ENCODE measurements at places on chromosomes 16 and 17.

- no peak for DNase-seq
Measured at GRCh38 chr16:82773018-82773417, 146.2 kb downstream of the CDH13 start.

DNA sequence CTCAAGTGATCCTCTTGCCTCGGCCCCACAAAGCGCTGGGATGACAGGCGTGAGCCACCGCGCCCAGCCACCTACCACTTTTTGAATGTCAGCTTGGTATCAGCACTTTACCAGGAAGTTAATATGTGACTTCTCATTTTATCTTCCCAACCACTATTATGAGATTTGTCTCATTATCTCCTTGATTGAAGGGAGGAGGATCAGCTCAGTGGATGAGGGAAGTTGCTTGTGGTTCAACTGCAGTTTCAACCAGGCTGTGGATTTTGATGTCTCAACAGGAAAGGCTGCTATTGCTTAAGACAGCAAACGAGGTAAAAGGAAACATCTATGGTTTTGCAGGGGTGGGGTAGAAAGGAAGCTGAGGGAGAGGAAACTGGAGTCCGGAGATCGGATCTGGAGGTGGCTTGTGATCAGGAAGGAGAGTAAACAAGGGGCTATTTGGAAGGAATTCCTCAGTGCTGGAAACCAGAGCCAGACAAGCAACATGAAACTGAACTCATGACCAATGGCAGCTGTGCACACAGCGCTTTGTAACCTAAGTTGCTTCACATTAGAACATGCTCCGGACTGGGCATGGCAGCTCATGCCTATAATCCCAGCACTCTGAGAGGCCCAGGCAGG, 180.5 kb downstream of the VPS53 start:
- no peak for DNase-seq

GRCh38 chr17:82687375-82687861, 11.1 kb downstream of the RAB40B start:
- no peak for DNase-seq

DNA sequence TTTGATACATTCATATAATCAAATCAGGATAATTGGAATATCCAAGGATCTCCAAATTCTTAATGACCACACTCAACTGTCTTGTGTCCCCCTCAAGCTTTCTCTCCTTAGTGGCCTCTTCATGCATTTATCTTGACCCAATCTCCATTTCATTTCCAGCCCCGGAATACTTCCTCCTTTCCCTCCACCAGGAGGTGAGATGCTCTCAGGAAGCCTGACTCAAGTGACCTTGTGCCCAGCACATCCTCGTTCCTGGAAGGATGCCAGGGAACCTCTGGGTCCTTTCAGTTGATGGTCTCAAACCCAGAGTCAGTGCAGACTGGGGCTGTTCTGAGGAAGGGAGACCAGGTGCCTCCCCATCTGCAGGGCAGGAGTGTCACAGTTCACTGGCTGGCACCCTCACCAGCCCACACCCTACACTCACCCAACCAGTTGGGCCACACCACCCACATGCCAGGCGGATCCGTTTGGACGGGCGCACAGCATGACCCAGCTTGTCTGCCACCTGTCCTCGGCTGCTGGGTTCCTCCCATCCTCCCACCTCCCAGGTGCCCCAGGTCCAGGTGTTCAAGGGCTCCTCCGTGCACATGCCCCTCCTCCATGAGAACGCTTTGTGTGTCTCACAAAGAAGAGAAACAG, 14.0 kb upstream of the EMP2 start:
- DNase-seq: no peak

- DNase-seq: peak; percentile 69
Measured at GRCh38 chr17:63478814-63479494, 2.1 kb downstream of the ACE start.

DNA sequence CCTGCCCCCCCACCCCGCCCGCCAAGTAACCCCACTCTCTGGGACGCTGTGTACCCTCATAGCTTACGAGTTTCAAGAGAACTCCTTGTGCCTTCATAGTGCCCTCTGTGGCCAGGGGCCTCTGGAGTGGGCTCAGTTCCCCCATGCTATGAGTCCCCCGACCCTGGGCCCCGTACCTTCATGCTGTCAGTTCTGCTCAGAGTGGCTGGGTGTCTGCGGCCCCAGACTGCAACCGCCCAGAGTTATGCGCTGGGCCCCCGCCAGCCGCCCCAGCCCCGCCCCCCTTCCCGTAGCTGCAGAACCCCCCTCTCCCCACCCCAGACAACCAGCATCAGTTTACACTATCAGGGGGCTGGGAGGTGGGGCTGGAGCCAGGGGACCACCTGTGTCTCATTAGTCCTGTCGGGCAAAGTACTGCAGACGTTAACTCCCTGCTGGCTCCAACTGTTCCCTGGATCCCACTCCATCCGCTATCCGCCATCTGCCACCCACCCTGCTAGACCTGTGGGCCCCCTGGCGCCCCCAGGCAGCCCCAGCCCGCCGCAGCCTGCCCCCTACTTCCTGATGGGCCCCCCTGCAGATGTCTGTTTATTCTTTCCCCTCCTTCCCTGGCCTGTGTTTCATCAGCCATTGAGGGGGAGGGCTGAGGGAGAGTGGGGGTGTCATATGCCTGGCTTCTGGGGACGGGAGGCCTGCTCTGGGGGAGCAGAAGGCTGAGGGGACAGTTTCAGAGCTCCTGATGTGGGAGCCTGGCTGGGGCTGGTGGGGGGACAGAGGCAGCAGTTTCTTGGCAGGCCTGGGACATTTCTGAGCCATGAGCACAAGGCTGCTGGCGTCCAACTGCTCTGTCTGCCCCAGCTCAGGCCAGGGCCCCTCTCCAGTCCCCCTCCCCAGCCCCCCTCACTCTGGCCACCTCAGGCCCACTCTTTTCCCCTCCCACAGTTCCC, at the start of gene MFAP4:
MFAP4 (minus strand) TSS at position 217 of the 947 bp plus-strand sequence; CDS start at position 182, 35 bp downstream.
- no peak for DNase-seq

DNA sequence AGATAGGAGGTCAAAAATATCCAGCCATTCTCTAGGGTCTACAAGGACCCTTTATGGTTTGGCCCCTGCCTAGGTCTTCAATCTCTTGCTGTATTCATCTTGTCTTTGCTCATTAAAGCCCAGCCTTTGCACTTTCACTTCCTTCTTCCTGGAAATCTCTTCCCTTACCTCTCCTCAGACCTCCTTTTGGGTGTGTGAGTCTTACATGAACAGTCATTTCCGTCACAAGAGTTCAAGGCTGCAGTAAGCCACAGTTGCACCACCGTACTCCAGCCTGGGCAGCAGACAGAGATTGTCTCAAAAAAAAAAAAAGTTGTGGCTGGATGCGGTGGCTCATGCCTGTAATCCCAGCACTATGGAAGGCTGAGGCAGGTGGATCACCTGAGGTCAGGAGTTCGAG, 6.0 kb upstream of the ATP1B2 start:
- no peak for DNase-seq

DNA sequence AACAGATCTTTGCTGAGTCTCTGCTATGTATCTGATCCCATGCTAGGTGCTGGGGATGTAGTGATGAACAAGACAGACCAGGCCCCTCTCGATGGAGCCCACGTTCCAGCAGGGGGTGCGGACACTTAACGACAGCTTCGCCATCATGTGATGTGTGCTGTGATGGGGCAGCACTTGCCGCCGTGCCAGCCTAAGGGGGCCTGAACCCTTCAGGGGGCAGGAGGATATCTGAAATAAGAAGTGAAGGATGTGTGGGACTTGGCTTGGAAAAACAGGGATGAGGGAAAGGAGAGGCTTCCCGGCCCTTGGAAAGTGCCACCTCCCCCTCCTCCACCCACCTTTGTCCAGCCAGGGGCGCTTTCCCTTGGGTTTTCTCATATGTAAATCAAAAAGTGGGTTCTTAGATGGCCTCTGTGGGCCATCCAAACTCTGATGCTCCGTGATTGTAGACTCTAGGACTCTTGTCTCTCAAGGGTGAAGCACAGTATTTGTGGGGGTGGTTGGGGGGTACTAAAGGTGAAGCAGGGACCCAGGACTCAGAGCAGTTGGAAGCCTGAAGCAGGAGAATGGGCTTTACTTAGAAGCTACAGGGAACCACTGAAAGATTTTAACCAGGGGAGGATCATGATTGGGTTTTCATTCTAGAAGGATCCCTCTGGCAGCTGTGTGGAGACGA, 4.0 kb upstream of the DLX3 start:
- DNase-seq: no peak

- no peak for DNase-seq
Measured at GRCh38 chr16:627454-628239, 3.1 kb upstream of the WFIKKN1 start.

DNA sequence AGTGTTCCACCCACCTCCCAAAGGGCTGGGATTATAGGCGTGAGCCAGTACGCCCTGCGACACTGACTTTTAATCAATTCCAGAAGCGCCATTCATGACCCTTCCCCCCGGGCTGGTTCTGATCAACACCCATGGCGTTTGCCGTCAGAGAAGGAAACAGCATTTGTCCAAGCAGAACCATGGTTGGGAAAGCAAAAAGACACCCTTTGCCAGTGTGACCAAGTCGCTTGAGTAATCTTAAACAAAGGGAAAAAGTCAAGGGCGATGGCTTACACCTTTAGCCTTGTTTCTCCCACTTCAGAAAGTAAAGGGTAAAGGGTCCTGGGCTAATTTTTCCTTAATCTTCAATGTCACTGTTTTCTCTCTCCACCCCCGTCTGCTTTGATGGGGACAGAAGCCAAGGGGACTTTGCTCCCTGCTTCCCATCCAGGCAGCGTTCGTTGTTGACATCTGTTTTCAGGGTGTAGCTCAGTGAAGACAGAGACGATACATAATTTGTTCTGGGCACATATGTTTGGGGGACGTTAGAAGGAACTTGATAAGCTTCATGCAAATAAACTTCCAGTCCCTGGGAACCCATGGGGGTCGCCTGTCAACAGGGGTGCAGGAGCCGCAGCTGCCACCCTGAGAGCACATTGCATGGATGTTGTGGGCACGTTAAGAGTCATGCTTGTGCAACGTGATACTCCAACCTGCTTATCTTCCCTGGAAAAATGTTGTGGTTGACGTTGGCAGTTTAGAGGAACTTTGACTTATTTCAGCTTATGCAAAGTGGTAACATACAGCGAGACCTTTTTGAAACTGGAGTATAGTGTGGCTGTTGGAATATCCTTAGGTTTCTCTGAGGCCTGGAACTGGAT, 50.6 kb upstream of the TANGO6 start:
- DNase-seq: no peak

DNA sequence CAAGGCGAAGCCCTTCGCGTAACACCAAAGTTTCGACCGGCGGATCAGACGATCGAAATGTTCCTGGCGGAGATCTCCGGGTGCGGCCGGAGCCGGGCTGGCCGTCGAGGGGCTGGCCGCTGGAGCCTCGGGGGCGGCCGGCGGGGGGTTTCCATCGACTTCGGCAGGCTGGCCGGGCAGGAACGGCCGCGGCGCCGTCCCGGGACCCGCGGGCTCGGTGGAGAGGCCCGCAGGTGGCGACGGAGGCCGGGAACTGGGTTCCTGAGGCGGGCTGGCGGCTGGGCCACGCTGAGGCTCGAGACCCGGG, 1.1 kb downstream of the EPOP start:
- DNase-seq: peak; percentile 35

- no peak for DNase-seq
Measured at GRCh38 chr16:17829811-17830210, 359.1 kb upstream of the XYLT1 start.

- no peak for DNase-seq
Measured at GRCh38 chr17:81925860-81926450, 1.6 kb downstream of the MAFG start.

Measured in progenitor cell of endocrine pancreas (in vitro differentiated cells).